ENCODE measurements at places on chromosomes 3 and 15.

DNA sequence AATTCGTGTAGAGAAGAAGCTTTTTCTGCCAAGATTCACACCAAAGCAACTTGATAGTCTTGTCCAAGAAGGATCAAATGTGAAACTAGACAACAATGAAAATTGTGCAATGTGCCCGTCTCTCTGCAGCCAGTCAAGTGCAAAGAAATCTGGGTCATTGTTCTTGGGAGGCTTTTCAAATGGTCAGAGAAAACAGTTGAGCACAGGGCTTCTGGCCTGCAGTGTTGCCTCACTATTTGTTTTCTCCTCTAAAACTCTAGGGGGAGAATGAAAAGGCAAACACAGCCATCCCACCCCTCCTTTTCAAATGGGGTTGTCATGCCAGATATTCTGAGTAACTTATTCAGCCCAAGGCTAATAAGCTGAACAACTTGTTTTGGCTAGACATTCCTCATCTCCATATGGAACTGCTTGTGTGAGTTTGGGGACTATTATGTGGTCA, 417.6 kb upstream of the CDIN1 start:
- DNase-seq, result no peak

- no peak for DNase-seq
These were observed 54.5 kb upstream of the ABHD10 start for GRCh38 chr3:111924283-111924682.

- no peak for DNase-seq
These were observed 33.3 kb downstream of the SLC24A1 start for GRCh38 chr15:65655026-65655425.

DNA sequence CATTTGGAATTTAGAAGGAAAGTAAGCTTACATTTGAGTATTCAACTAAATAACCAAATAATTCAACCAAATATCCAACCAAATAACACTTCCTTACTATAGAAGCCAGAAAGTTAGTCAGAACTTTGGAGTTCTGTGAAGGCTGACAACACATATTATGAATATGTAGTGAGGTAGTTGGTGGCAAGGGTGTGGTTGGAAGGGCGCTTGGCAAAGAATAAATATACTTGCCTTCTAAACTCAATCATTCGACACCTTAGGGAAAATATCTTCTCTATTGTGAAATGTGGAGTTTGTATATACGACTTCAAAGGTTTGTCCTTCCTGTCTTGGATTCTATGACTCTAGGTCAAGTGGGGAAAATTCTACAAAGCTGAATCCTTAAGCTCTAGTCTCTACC, 111.7 kb upstream of the OSTN start:
- DNase-seq, result no peak

DNA sequence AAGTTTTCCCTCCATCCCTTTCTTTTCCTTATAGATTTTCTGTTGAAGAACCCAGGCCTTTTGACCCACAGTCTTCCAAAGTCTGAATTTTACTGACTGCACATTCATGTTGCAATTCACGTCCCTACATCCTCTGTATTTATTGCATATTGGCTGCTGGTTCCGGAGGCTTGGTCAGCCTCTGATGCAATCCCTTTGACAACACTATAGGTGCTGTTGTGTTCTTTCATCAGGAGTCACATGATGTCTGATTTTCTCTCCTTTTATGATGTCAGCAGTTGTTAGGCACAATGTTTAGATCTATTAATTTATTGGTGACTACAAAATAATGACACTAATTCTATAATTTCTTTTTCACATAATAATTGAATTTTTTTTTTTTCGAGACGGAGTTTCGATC, 8.7 kb downstream of the CYP1A1 start:
- no peak for DNase-seq

GRCh38 chr3:66047311-66048050, 8.8 kb upstream of the MAGI1 start:
- DNase-seq, result no peak

- DNase-seq, result no peak
These were observed 500.4 kb downstream of the SHQ1 start for GRCh38 chr3:72347819-72348319.

DNA sequence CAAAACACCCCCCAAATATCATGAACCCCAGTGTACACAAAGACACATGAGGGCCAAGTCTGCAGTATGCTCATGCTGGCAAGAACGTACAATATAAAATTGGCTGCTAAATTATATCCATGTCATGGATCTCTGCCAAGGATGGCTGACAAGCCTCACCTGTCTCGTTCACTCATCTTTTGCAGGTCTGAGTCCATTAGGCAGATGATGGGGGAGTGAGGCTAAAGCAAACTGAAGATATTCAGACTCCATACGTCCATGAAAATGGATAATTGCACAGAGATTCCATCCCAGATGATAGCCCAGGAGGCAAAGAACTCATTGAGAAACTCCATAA, 122.3 kb upstream of the PTPRG start:
- DNase-seq, result no peak

DNA sequence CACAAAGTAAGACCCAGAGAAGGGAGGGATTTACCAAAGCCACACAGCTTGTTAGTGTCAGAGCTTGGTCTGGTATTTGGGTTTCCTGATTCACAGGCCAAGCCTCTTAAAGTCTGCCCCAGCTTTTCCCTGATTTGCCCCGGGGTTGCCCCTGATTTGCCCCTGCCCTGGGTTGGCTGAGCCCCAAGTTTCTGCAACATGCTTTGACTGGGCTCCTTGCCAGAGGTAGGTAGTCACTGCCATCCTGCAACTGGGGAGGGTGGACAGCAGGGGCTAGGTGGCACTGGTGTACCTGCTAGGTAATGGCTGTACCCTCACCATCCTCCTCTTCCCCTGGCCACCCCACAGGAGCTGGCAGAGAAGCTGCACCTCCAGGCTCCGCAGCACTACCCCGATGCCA, 2.5 kb downstream of the MPI start:
- no peak for DNase-seq

DNA sequence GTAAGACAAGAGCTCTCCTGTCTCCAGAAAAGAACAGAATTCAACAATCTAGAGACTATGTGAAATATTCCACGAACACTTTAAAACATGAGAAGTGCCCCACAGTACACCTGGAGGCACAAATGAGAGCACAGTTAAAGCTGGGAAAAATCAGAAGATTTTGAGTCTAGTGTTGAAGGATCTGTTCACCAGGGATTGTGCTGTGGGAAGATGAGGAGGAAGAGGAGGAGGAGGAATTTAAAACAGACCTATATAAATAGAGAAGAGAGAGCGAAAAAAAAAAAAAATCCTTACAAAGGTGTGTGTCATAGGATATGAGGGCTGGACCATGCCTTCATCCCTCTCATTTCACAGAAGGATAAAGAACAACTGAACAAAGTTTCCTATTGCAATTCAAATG, 361.0 kb upstream of the SEMA6D start:
- no peak for DNase-seq

DNA sequence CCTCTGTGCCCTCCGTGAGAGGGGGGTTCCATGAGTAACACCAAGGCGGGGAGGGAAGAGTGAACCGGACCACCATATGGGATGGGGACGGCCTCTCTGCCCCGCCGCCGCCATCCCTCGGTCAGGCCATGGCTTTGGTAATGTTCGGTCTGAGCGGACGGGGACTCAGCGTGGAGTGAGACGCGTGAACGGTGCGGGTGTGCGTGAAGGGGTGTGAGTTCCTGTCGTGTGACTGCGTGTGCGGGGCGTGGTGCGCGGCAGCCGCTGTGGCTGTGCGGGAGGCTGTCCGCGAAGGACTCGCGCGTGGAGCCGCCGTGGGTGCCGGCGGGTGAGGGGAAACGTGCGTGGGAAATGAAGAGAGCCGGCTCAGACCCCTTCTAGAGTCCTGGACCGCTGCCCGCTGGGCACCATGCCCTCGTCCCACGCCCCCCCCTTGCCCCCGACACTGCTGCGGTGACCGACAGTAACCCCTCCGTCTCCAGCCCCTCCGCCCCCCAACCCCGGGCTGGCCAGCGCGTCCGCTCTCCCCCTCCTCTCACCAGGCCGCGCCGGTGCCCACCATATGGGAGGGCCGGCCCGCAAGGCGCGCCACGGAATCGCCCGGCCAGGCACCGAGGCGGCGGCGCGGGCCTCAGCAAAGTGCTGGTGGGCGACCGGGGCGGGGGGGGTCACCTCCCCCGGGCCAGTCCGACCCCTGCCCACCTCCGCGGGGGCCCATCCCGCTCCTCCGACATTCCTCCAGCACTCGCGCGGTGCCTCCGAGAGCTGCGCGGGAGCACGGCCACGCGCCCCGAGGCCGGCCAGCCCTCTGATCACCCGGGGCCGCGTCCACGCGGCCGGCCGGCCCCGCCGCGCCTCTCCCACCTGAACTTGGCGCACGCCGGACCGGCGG, 589 bp downstream of the KLF15 start:
- no peak for DNase-seq

DNA sequence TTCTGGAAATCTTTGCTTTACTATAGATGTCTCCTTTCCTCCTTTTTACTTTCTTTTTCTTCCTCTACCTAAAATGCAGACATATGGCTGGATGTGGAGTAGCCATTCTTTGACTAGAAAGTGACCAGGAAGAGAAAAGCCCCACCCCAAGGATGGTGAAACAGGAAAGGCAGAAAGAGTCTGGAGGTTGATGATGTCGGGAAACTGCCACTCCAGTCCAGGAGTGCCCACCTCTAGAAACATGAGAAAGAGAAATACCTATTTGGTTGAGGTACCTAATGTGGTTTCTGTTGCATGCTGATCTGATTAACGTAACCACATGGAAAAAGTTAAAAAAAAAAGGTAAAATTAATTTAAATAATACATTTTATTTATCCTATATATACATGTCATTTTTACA, 55.2 kb upstream of the SSR3 start:
- DNase-seq, result no peak

DNA sequence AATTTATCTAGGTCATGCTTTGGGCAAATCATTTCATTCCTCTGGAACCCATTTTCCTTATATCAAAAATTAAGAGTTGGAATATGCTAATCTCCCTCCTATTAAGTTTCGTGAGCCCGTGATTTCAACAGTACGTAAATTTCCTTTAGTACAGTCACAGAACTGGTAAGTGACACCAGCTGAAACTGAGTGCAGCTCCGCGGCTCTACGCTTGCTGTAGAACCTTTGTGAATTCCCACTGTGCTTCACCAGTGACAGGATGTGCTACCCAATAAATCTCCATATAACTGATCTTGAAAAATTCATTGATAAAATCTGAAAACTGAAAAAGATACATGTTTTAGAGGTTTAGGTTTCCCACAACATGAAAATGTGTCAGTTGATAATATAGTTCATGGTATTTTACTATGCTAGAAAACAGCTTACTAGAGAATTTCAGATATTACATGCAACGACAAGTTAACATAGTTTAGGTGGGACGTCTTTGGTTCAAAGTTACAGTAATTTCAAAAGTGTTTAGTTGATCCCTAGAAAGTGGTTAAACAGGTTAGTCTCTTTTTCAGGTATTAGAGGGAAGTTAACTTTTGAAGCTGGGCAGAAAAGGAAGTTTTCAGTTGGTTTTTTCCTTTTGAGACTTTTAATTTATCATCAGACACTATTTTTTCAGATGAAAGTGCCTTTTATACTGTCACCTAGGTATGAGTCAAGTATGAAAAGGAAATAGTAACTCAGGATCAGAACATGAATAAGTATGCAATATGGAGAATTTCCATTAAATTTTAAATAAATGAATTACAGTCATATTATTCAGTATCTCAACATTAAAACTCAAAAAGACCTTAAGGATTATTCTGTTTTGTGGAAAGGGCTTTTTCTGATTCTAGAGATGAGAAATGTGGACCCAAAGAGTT, 57.0 kb downstream of the PPARG start:
- DNase-seq, result no peak

DNA sequence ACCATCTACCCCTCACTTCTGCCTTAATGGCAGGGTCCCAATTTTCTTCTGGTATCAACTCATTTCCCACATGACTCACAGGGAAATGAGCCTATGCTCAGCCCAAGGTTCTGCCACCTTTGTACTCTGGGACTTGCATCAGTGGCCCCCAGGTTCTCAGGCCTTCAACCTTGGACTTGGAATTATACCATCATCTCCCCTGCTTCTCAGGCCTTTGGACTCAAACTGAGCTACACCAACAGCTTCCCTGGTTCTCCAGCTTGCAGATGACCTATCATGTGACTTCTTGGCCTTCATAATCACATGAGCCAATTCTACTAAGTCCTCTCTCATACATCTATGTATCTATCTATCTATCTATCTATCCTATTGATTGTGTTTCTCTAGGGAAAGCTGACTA, 149.5 kb downstream of the PLCH1 start:
- no peak for DNase-seq

GRCh38 chr15:65115086-65115485, at the start of gene UBAP1L:
Gene UBAP1L, minus strand, starts transcription at chr15:65115200. Its CDS starts 8,985 bp downstream, at chr15:65106215.
- DNase-seq, result no peak

GRCh38 chr3:61381745-61382392, 130.6 kb upstream of the FHIT start:
- no peak for DNase-seq

GRCh38 chr15:70513819-70514218, 249.5 kb downstream of the UACA start:
- no peak for DNase-seq

DNA sequence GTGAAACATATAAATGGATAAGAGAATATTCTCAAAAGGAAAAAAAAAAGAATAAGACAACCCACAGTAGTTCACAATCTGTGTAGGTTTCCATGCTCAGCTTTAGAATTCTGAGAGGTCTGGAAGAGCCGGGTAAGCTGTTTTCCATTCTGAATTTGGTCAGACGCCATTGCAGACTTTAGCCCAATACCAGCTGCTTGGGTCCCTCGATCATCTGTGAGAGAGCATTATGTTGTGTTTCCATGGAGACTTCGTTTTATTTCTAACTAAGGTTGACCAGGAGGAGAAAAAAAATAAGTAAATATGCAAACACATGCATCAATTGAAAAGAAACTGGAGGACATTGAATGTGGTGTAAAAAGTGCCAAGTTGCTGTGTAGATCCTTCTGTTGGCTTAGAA, 25.5 kb downstream of the KCNAB1 start:
- no peak for DNase-seq

GRCh38 chr3:159852821-159853505, 135.7 kb upstream of the IL12A start:
- no peak for DNase-seq

GRCh38 chr3:50137531-50137930, 17.6 kb upstream of the SEMA3F start:
- no peak for DNase-seq

DNA sequence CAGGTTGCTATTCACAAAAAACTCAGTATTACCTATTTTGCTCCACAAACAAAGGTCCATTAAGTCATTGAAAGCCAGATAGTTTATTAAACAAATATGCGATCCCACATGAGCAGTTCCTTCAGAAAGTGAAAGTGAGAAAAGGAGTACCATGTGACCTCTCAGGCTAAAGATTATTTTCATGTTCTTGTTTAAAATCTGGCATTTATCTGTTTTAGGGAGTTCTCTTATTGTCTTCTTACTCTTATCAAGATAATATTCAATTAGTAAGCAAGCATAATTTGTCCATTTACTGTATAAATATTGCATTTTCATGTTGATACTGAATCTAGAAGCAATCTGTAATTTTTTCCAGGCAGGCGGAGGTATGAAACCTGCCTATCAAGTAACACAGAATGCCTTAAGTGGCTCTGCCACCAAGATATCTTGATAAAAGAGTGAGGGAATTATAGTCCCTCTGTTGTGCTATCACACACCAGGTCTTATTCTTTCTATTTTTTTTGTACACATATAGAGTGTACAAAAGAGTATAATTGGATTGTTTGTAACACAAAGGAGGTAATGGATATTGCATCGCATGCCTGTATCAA, 20.1 kb upstream of the PLSCR5 start:
- no peak for DNase-seq

- no peak for DNase-seq
These were observed 45.0 kb downstream of the SENP2 start for GRCh38 chr3:185631108-185631507.

- DNase-seq, result no peak
These were observed 7.0 kb downstream of the BHLHE40 start for GRCh38 chr3:4986175-4986781.

- DNase-seq, result no peak
These were observed 684.4 kb downstream of the GRM7 start for GRCh38 chr3:7545334-7545733.

All from cortex of kidney (tissue), 1 donor.